T47D (cell line): ENCODE measurements at places on chromosomes 12 and 14.

DNA sequence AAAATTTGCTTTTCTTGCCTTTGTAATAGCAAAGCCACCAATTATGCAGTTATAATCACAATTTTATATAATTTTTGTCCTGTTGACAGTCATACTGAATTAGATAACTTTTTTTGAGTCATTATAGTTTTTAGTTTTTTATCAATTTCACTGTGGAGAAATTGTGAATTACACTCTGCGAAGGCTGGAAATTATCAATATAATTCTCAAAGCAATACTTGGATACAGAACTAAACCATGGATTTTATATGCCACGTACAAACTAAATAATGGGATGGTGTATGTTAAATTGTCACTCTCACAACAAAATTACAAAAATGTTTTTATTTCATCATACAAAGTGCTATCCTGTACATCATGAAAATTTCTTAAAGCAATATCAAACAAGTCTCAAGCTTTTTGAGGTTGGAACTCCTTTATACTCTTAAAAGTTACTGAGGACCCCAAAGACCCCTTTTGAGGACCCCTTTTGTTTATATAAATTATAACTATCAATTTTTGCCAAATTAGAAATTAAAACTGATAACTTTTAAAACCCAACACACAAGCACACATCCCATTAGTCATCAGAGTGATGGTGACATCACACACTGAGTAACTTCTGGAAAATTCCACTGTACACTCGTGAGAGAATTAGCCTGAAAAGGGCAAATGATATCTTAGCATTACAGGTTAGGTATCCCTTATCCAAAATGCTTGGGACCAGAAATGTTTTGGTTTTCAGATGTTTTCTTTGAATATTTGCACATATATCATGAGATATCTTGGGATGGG, 19.8 kb upstream of the AQP2 start:
- DNase-seq, result no peak

- DNase-seq, result peak; percentile 56
These were observed 131.3 kb downstream of the ITPR2 start for GRCh38 chr12:26701604-26702215.

DNA sequence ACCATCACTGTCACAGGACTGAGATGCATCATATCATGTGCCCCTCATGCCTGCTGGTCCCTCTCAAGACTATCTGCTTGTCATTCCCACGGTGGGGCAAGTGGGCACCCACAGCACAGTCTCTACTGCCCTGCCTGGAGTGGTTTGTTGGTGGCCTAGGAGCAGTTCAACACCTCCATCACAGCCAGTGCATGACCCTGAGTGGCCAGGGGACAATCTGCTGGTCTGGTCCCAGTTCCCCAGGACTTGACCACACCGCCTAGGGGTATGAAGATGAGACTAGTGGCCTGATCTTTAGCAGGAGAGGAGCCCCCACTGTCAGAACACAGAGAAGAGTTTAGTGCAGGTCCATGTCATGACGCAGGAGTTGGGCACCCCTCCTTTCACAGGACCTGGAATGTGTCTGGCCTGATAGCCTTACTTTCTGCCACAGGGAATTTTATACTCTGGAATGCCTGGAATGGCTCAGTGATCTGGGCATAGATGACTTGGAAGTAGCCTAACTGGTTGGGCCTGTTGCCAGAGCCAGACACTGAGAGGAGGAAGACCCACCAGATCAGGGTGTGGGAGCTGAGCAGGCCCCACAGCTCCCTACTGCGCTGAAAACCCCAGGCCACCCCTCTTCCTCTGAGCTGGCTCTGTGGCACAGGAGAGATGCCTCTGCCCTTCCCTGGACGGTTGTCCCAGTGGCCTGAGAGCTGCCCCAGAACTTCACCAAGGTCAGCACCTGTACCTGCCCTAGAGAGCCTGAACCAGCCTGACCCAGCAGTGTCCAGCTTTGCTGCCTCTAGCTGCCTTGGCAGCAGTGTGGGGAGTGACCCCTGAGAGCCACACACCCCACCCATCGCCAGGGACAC, 83.3 kb downstream of the PUS7L start:
- DNase-seq, result peak; percentile 85

- DNase-seq, result no peak
These were observed 1.2 kb downstream of the NEK9 start for GRCh38 chr14:75125617-75126016.

GRCh38 chr14:23727566-23728335, 91.6 kb downstream of the DHRS2 start:
- peak; percentile 41 for DNase-seq

GRCh38 chr14:105455766-105456660, 18.6 kb upstream of the CRIP2 start:
- no peak for DNase-seq

- no peak for DNase-seq
These were observed 3.4 kb downstream of the ACTN1 start for GRCh38 chr14:68975667-68976066.
